ENCODE measurements at places on chromosomes 12 and 14.
A peak's percentile ranks its signal among the peaks of the same experiment; 100 is the strongest.

DNA sequence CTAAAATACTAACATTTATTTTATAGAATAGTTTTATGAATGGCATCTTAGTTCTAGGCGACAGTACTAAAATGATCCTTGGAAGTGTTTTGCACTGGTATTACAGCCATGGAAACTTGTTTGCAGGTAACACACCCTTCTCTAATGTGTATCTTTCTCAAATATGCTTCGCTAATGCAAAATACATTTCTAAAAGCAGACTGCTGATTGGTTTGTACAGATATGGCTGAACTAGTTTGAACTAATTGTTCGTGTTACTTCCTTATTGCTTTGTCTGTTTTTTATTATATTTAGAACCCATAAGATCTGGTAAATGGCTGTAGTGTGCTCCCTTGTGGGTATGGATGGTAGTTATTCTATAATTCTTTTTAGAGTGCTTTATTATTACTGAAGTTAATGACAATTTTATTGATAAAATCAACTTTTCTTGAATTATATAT, 53.0 kb downstream of the ATF7IP start:
- no peak for DNase-seq

- DNase-seq = no peak
Measured at GRCh38 chr14:65846196-65846868, 433.8 kb downstream of the FUT8 start.

- DNase-seq = no peak
Measured at GRCh38 chr12:100164153-100164704, 21.6 kb upstream of the BLTP3B start.

DNA sequence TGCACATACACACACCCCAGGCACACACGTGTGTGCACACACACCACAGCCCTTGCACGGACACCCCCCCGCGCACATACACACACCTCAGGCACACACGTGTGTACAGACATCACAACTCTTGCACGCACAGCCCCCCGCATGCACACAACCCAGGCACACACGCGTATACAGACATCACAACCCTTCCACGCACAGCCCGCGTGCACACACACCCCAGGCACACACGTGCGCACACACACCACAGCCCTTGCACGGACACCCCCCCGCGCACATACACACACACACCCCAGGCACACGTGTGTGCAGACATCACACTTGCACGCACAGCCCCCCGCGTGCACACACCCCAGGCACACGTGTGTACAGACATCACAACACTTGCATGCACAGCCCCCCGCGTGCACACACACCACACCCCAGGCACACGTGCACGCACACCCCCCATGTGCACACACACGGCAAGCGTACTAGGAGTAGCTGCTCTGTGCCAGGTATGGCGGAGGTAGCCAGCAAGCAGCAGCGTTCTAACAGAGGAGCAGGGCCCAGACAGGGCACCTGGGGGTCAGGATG, 18.2 kb upstream of the ANKLE2 start:
- DNase-seq = no peak

- no peak for DNase-seq
Measured at GRCh38 chr14:23181453-23181852, 2.0 kb downstream of the SLC7A8 start.

DNA sequence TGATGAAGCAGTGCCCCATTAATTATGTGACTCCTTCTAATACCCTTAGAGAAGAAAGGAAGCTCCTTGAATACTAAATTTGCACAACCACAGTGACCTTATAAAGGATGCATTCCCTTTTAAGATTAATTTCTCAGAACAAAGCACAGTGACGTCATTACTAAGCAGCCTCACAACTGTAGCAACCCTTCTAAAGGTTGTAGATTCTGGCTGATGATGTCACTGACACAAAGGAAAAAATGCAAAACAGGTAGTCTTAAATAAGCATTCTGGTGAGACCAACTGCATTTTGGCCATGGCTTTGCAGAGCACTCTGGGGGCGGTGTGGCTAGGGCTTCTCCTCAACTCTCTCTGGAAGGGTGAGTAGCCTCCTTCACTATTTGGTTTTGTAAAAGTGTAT, 38.4 kb upstream of the OR4E1 start:
- no peak for DNase-seq

GRCh38 chr14:36176524-36176923, at the start of gene PTCSC3:
PTCSC3 (minus strand) TSS chr14:36176722.
- DNase-seq = no peak

GRCh38 chr12:92927055-92927435, 2.0 kb downstream of the EEA1 start:
- peak; percentile 14 for DNase-seq

DNA sequence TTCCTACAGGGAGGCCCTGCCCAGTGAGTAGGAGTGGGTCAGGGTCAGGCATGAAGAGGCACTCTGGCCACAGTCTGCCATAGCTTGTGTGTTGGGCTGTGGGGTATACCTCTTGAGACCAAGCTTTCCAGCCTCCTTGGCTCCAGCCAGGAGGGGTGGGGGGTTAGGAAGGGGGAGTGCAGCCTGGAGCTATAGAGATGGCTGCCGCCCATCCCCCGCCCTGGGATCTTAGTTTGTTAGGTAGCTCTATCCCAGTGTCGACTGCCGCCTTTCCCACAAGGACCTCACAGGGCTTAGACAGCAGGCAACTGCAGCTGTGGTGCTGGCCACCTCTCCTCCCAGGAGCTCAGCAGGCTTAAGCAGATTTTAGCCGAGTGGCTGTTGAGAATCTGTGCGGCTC, 216.4 kb downstream of the PLCZ1 start:
- no peak for DNase-seq

- DNase-seq = no peak
Measured at GRCh38 chr14:49303946-49304516, 282.1 kb downstream of the RPS29 start.

DNA sequence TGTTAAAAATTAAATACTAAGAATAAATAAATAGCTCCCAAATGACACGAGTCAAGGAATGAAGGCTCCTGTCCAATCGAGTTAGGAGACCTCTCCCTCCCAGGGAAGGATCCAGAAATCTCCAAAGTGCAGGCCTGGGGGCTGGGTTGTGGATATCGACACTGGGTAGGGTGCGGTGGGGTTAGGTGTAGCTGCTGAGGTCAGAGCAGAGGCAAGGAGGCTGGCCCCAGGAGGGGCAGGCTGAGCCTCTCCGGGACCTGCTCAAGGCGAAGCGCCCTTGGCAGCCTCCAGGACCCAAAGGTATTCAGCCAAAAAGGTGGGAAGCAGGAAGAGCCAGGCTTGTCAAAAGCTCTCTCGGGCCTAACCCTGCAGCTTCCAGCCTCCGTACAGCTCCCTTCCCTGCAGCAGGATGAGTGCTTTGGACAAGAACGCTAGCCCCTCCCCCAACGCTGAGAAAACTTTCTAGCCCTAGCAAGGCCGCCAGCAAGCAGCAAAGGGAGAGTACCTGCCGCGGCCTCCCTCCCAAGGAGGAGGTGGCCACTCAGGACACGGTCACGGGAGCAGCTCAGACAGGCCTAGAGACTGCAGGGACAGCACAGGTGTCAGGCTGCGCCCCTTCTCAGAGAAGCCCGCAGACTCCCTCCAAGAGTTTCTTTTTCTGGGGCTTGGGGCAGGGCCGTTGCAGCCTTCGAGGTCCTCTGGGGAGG, 3.7 kb upstream of the PNMA1 start:
- no peak for DNase-seq

DNA sequence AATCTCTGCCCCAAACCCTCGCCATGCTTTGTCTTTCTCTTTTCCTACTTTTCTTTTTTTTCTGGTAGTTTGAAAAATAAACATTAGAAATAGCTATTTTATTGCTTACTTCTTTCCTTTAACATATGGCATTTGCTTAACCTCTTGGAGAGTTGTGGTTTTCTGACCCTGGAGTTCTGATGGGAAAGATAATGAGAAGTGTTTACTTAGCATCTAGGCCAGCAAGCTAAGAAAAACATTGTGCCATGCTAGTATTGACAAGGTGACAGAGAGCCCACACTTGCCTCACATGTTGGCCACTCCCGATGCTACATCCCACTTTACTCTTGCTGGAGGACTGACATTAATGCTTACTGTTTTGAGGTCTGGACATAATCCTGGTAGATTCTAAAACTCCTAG, 886.2 kb downstream of the DIO2 start:
- no peak for DNase-seq

- no peak for DNase-seq
Measured at GRCh38 chr12:80551897-80552296, 107.9 kb downstream of the PTPRQ start.

GRCh38 chr12:58503731-58504130, 416.6 kb downstream of the LRIG3 start:
- DNase-seq = no peak

- no peak for DNase-seq
Measured at GRCh38 chr14:76696361-76696760, 64.9 kb upstream of the VASH1 start.

DNA sequence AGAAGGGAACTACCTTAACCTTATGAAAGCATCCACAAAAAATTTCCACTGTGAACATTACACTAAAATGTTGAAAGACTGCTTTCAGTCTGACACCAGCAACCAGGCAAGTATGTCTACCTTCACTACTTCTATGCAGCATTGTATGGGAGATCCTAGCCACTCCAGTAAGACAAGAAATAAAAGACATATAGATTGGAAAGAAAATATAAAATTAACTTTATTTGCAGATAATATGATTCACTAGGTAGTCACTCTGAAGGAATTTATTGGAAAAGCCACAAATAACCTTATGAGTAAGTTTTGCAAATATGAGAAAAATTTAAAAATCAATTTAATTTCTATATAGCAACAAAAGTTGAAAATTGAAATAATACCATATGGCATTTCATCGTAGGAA, 172.0 kb downstream of the RERGL start:
- DNase-seq = no peak

DNA sequence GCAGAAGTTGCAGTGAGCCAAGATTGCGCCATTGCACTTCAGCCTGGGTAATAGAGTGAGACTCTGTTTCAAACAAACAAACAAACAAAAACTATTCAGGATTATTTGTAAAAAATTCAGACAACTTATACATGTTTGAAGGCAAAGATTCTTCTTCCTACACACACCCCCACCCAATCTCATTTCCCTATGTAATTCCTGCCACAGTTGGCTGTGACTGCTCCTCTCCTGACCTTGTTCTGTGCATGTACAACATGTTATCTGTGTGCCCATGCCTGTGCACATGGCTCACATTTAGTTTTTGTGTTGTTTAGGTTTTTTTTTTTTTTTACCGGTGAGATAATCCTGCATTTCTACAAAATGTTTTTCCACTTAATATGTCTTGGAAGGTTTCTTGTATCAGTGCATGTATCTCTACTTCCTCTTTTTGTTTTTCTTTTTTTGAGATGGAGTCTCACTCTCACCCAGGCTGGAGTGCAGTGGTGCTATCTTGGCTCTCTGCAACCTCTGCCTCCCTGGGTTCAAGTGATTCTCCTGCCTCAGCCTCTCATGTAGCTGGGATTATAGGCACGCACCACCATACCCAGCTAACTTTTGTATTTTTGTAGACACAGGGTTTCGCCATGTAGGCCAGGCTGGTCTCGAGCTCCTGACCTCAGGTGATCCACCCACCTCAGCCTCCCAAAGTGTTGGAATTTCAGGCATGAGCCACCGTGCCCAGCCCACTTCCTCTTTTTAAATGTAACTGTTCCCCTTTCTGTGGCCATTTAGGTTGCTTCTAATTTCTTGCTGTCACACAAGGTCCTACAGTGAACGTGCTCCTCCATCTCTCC, 8.7 kb downstream of the CFAP251 start:
- no peak for DNase-seq

DNA sequence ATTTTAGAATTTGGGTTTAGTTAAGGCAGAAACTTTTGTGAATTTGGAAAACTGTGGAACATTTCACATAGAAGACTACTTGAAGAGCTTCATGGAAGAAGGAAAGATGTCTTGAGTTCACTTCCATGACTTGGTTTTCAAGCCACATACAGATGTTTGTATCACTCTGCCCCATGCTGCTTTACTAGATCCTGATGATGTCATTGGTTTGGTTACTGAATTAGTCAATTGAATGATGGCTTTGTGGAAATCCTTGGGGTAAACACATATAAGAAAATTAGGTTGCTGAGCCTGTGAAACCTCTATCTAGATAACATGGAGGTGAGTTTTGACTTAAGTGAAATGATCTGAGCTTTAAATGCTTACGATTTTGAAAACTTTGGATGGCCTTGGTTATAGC, 90.6 kb downstream of the LRRK2 start:
- no peak for DNase-seq

DNA sequence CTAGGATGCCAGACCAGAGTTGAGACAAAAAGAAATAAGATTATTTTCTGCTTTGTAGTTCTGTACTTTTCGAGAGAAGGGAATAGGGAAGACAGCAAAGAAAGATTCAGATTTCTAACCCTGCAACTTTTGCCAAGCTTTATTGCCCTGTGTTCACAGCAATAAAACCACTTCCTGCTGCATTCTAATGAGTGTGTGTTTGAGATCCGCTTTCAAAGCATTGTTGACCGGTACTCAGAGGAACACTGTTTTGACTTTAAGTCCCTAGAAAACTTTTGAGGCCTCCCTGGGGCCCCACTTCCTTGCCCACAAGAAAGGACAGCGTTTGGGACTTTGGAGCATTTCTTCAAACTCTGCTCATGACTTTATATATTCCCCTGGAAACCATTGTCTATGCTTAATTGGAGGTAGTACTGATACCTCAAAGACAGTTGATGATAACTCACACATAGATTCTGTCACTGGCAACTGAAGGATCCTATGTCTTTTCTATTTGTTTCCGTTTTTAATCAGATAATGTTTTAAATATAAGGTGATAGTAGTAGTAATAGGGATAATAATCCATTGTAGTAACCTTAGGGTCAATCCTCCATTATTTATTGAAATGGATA, 1.3 kb downstream of the RNASE6 start:
- no peak for DNase-seq

Data from T follicular helper cell (primary cell).